ENCODE measurements at places on chromosomes 13 and 19.

DNA sequence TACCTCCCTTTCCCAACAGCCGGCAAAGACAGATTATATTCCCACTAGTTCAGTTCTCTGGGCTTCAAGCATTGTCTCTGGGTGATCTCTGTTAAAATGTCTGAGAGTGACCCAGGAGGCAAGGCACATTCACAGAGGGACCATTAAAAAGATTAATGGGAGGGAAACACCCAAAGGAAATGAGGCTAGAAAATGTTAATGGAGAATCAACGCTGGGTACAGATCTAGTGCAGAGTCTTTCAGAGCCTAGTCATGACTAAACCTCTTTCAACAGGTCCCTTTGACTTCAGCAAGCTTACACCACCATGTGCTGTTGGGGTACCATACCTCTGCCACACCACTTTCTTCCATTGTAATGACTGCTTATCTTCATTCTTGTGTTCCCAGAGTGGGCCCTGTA lies 358.6 kb downstream of the DCT start:
- H3K36me3 ChIP-seq: no peaks in the 10 kb centered on the region
- no peak for DNase-seq
- H3K27ac ChIP-seq: no peak overlapping the region
- no peaks in the 10 kb centered on the region for H3K4me1 ChIP-seq
- no peak overlapping the region for H3K4me3 ChIP-seq

DNA sequence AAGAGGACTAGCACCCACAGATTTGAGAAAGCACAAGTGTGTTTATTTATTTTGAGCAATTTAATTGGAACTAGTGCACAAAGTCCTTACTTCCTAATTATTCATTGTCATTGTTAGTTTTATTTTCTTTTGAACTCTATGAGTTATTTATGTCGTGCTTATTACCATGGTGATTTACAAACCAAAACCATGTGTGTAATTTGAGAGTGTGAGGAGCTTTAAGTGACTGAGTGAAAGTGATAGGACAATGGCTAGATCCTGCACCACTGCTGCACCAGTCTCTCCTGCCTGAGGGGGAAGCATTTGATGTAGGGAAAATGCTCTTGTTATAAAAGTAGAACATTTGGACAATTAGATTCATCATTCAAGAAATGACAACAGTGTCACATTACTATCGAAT lies 172.3 kb upstream of the KLF12 start:
- no peak overlapping the region for H3K4me3 ChIP-seq
- H3K27me3 ChIP-seq: no peaks in the 10 kb centered on the region
- no peaks in the 10 kb centered on the region for H3K36me3 ChIP-seq
- no peak overlapping the region for H3K27ac ChIP-seq
- peak; percentile 40 for DNase-seq

- no peak overlapping the region for H3K4me3 ChIP-seq
- no peak for DNase-seq
- H3K36me3 ChIP-seq: no peaks in the 10 kb centered on the region
- peaks cover 85% of the 10 kb centered on the region for H3K27me3 ChIP-seq
Measured at GRCh38 chr13:110326263-110326904, 19.3 kb downstream of the COL4A2 start.

DNA sequence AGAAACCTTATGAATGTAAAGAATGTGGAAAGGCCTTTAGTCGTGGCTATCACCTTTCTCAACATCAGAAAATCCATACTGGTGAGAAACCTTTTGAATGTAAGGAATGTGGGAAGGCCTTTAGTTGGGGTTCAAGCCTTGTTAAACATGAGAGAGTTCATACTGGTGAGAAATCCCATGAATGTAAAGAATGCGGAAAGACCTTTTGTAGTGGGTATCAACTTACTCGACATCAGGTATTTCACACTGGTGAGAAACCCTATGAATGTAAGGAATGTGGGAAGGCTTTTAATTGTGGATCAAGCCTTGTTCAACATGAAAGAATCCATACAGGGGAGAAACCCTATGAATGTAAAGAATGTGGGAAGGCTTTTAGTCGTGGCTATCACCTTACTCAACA lies 20.8 kb downstream of the ZNF283 start:
- no peak overlapping the region for H3K27ac ChIP-seq
- H3K27me3 ChIP-seq: no peaks in the 10 kb centered on the region
- H3K36me3 ChIP-seq: peaks cover 30% of the 10 kb centered on the region
- H3K4me3 ChIP-seq: no peak overlapping the region

- H3K27ac ChIP-seq: no peak overlapping the region
- no peak overlapping the region for H3K4me3 ChIP-seq
- no peaks in the 10 kb centered on the region for H3K27me3 ChIP-seq
- peaks cover 3% of the 10 kb centered on the region for H3K4me1 ChIP-seq
- no peaks in the 10 kb centered on the region for H3K36me3 ChIP-seq
Measured at GRCh38 chr13:75418997-75419396, 63.0 kb downstream of the TBC1D4 start.

- peak overlapping the region; percentile 49 for H3K27ac ChIP-seq
- H3K4me3 ChIP-seq: no peak overlapping the region
- H3K4me1 ChIP-seq: peaks cover 6% of the 10 kb centered on the region
- DNase-seq: peak; percentile 86
- no peaks in the 10 kb centered on the region for H3K27me3 ChIP-seq
- H3K36me3 ChIP-seq: no peaks in the 10 kb centered on the region
Measured at GRCh38 chr13:98910501-98910951, 67.3 kb downstream of the DOCK9 start.

GRCh38 chr13:45374917-45375316 lies 33.9 kb upstream of the TPT1 start:
- no peak for DNase-seq
- H3K4me1 ChIP-seq: no peaks in the 10 kb centered on the region
- no peak overlapping the region for H3K27ac ChIP-seq
- no peak overlapping the region for H3K4me3 ChIP-seq

DNA sequence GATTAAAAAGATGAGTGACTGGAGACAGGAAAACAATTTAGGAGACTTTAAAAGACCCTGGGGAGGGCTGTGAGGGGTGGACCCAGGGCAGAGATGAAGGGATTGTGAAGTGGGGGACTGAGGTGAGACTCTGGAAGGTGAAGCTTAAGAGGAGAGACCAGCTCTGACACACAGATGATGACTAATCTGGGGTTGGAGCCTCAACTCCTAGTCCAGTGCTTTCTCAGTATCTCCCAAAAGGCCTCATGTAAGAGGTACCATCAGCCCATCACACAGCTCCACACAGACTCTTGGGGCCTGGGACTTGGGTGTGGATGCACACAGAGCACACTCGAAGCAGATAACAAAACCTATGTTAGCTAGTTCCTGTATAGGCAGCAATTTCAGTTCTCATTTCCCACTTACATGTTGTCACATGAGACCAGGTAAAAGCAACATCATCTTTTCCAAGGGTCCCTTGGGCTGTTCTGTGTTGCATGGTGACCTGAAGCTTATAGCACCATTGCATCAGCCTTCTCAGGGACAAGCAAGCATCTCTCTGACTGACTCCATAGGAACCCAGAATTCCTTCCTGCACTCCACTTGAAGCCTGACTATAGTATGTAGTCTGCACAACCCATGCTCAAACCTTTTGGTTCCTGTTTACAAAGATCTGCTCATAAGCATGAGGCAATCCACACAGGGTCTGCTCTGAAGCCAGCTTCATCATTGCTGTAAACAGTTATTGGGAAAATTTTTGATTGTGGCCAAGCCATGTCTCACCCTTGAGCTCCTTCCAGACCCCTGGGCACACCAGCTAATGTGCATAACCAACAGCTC lies 88.6 kb upstream of the MYCBP2 start:
- no peaks in the 10 kb centered on the region for H3K4me1 ChIP-seq
- no peaks in the 10 kb centered on the region for H3K27me3 ChIP-seq
- no peak overlapping the region for H3K27ac ChIP-seq
- DNase-seq: no peak
- no peaks in the 10 kb centered on the region for H3K36me3 ChIP-seq

DNA sequence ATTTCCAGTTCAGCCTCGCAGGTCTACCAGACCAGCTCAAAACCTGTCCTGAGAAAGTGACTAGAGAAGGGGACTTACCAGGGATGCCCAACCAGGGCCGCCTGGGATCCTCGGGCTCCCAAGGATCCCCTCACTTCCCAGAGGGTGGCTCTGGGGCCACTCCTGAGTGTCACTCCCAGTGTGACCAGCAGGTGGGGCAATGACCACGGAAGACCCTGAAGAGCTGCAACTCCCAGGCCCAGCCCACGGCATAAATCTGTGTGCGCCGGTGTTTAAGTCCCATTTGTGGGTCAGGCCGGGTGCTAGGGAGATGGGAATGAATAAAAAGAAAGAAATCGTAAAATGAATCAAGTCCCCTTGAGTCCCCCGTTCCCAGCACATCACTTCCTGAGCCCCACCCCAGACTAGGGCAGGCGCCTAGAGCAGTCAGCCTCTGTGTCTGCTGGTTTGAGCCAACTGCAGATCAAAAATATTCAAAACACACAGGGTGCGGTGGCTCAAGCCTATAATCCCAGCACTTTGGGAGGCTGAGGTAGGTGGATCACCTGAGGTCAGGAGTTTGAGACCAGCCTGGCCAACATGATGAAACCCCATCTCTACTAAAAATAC lies 10.7 kb downstream of the PTGIR start:
- H3K27ac ChIP-seq: no peak overlapping the region
- peaks cover 16% of the 10 kb centered on the region for H3K36me3 ChIP-seq
- H3K4me1 ChIP-seq: peaks cover 56% of the 10 kb centered on the region

GRCh38 chr19:46383171-46383815 lies 30.1 kb downstream of the CCDC8 start:
- H3K4me1 ChIP-seq: no peaks in the 10 kb centered on the region
- H3K27me3 ChIP-seq: no peaks in the 10 kb centered on the region
- H3K36me3 ChIP-seq: peaks cover 5% of the 10 kb centered on the region

- H3K4me3 ChIP-seq: no peak overlapping the region
- DNase-seq: no peak
Measured at GRCh38 chr19:35773020-35773806, 2.2 kb upstream of the ARHGAP33 start.

DNA sequence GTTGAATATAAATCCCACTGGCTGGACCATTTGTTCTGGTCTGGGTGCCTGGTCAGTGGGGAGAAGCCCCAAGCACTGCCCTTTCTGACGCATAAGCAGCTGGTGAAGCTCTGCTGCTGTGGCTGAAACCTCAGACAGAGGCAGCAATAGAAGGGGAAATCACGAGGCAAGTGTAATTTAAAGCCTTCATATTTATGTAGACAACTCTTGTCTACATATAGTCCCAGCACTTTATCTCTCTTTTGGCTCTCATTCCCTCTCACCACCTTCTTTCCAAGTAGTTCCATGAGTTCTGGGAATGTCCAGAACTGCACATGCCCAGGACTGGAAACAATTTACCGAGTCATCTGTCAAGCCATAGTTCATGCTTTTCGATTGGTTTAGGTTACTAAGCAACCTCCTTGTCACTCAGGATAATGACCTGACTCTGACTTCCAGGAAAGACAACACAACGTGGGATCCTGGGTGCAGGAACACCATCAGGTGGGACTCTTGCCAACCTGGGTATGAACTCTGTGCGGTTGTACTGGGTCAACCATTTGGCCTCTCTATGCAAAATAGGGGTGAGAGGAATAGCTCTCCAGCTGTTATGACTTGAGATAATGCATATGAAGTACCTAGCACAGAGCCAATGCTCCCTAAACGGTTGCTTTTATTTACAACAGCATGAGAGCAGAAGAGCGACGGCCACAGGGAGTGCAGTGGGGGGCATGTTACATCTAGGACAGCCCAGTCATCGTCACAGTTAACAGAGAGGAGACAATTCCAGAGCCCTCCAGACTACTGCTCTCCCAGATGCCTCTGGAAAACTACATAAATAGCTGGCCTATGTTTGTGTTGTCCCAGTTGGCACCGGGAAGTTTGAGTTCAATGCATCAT lies 321.9 kb downstream of the FOXO1 start:
- H3K27me3 ChIP-seq: no peaks in the 10 kb centered on the region
- H3K36me3 ChIP-seq: no peaks in the 10 kb centered on the region
- no peaks in the 10 kb centered on the region for H3K4me1 ChIP-seq
- no peak for DNase-seq

DNA sequence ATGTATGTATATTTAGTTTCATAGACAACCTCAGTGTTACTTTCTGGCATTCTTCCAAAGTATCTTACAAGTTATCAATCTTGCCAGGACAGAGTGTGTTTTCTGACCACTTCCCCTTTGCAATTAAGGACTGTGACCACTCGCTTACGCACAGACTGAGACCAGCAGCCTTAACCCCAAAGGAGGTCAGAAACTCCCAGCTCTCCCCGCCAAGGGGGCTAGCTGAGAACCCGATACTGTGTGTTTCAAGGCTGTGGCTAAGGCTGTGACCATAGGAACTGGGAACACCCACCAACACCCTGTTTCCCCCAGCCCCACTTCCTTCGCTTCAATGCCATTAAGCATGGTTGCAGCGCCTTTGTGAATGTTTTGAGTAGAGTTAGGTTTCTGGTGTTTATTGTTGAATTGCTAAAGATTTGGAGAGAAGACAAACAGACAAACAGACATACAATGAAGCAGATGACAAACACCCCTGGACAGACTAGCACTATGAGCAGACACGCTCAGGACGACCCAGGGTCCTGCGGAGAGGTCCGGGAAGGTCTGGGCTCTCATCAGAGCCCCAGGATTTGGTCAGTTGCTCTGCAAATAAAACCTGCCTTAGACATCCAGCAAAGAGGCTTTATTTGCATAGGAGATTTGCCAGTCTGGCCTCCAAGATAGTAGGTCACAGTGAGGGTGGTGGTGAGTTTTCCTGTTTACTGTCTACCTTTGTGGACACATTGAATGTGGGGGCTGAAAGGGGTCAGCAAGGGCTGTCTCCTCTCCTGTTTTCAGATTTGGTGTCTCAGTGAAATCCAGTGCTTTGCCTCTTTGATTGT lies 25.0 kb upstream of the TNFSF11 start:
- H3K36me3 ChIP-seq: no peaks in the 10 kb centered on the region
- DNase-seq: peak; percentile 88
- H3K4me1 ChIP-seq: peaks cover 17% of the 10 kb centered on the region
- no peak overlapping the region for H3K27ac ChIP-seq
- H3K27me3 ChIP-seq: no peaks in the 10 kb centered on the region

DNA sequence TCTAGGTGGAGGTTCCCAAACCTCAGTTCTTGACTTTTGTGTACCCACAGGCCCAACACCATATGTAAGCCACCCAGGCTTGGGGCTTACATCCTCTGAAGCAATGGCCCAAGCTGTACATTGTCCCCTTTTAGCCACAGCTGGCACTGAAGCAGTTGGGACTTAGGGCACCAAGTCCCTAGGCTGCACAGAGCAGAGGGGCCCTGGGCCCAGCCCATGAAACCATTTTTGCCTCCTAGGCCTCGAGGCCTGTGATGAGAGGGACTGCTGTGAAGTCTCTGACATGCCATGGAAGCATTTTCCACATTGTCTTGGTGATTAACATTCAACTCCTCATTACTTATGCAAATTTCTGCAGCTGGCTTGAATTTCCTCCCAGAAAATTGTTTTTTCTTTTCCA lies 30.2 kb downstream of the ING1 start:
- no peaks in the 10 kb centered on the region for H3K27me3 ChIP-seq
- H3K4me3 ChIP-seq: no peak overlapping the region
- H3K4me1 ChIP-seq: no peaks in the 10 kb centered on the region
- no peak for DNase-seq

Measured in common myeloid progenitor, CD34-positive (primary cell).